H4 (cell line): ENCODE measurements at places on chromosomes 7 and 10. TPM values are rescaled to one million over a fixed set of nuclear protein-coding genes. Genes with fewer than 3 reads are reported as not detected.

GRCh38 chr10:96288151-96288621, 16.0 kb upstream of the DNTT start:
- DNase-seq = no peak

DNA sequence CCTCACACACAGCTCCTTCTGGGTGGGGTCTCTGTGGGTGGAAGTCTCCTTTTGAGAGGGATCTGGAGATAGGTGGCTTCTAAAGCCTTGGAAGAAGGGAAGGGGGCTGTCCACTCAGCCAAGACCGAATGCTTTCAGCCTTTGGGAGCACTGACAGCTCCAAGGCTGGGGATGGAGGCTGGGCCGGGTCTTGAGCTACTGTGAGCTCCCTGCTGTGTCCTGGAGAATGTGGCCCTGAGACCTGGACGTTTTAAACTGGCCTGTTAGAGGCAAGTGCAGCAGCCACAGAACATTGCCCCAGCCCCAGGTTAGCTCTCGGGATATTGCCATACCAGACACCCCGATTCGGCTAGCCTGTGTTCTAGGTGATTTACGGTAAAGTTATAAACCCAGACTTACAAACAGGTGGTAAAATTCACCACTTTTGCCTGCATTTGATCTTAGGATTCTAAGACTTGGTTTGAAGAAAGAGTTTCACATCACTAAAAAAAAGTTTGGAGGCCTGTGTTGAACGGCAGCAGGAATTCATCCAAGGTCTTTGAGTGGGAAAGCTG, 548.5 kb upstream of the FOXK1 start:
- no peak for DNase-seq

- no peak for DNase-seq
Observed at GRCh38 chr10:24009115-24009514, 199.8 kb upstream of the KIAA1217 start.

AS3MT gene
- not detected in 2 replicates for total RNA-seq

- DNase-seq = no peak
Observed at GRCh38 chr10:56035489-56035888, 325.6 kb downstream of the ZWINT start.

LAMB1 gene
- 128 and 140 TPM in 2 replicates for total RNA-seq

GRCh38 chr7:86833360-86833759, 189.7 kb downstream of the GRM3 start:
- DNase-seq = no peak

PLAU gene
- total RNA-seq = 149 and 153 TPM in 2 replicates

DNA sequence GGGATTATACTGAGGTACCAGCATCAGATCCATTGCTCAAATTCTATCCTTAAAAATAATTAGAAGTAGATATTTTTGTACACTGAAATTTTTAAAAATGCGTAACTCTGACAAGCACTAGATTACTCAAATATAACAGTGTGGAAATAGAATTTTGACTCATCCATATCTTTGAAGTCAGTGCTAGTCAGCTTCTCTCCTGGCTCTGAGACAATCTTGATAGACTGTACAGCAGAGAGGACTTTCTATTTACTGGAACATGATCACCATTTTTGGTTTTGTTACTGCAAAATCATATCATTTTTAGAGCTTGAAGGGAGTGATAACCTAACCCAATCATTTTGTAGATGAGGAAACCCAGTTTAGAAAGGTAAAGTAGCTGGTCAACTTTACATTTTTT, 195.0 kb downstream of the MTERF1 start:
- no peak for DNase-seq

- DNase-seq = no peak
Observed at GRCh38 chr7:24685708-24686107, 71.6 kb downstream of the GSDME start.

MAGI2 gene
- total RNA-seq = 1.1 and 1.8 TPM in 2 replicates

- peak; percentile 50 for DNase-seq
Observed at GRCh38 chr10:5089865-5090264, 4.3 kb upstream of the AKR1C3 start.

CYP2C19 gene
- total RNA-seq = not detected in 2 replicates

CACNB2 gene
- 0.62 and 1.2 TPM in 2 replicates for total RNA-seq

DNA sequence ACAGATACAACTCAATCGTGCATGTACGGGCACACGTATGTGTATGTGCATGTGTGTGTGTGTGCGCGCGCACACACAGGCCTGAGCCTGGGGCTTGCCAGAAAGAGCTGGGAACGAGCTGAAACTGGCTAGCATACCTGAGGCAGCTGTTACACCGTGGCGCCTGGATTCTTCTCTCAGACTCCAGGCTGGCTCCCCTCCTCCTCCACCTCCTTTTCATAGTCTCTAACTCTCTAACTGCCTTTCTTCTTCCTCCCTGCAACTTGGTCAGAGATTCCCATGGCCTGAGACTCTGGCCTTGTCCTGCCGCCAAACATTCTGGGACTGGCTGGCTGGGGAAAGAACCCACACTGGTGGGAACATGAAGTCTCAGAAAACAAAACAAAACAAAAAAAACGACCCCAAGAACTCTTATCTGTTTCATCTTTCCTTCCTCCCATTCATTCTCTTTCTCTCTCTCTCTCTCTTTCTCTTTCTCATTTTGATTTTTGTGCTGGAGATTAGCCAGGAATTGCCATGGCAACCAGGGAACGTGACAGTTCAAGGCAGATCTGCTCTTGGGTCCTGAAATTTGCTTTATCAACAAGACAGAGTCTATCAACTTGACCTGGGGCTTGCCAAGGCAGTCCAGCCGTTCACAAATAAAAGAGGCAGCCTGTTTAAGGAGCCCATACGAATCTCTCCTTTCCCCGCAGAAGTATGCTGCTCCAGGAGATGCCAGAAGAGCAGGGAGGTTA, 76.8 kb upstream of the SEM1 start:
- DNase-seq = no peak

DNA sequence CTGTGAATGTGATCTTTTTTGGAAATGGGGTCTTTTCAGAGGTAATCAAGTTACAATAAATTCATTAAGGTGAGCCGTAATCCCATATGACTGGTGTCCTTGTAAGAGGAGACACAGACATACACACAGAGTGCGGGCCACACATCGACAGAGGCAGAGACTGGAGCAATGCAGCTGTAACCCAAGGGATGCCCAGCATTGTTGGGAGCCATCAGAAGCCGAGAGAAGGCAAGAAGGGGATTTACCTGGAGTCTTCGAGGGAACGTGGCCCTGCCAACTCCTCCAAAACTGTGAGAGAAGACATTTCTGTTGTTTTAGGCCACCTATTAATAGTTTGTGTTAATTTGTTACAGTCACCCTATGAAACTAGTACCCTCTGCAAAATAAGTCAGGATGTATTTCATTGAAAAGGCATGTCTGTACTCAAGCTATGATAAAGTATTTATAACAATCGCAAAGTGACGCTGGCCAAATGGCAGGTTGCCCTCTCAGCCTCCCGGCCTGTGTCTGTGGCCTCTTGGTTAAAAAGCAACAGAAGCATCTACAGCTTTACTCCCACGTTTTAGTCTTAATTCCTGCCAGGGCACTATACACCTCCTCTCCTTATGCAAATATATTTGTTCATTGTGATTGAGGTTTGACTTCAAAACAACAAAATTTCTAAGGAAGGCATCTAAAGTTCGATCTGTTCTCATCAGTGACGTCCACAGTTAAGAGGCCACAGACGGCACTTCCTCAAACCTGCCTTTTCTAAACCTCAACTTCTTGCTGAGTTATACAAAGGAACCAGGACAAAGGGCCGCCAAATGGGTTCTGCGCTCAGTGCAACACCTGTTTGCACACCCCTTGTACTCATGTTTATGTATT, 46.8 kb downstream of the HIPK2 start:
- no peak for DNase-seq

- no peak for DNase-seq
Observed at GRCh38 chr7:88279323-88279722, 27.4 kb downstream of the STEAP4 start.

- no peak for DNase-seq
Observed at GRCh38 chr7:157292770-157293412, 43.9 kb upstream of the DNAJB6 start.

GRCh38 chr10:49292565-49293207, 6.3 kb upstream of the C10orf71 start:
- DNase-seq = no peak

GRCh38 chr7:1900847-1901246, 230.8 kb downstream of the ELFN1 start:
- no peak for DNase-seq

ATRNL1 gene
- total RNA-seq = 4.9 and 5.8 TPM in 2 replicates

DNA sequence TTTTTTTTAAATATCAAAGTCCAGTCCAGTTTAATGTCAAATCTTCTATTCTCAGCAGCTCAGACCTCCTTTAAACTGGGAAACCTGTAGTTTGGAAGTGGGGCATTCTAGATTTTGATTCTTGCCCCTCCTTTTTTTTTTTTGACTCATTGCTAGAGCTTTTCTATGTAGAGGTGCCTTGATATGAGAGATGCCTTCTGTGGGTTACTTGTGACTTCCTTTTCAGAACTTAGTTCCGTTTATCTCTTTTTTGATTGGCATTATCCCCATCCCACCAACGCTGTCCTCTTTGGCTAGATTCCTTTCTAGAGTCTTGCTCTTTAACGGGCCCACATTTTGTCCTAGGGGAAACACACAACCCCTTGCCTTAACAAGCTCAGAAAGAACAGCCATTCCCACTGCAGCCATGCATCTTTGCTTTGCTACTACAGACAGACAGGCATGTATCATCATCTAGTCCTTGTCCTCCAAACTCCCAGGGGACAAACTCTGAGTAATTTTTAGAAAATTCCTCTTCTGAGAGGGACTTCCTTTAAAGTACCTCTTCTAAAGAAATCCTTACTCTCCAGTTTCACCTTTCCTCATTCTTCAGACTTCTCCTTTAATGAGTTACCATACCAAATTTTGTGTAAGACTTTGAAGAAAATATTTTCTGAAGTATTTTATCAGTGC, 153.6 kb downstream of the PHF14 start:
- no peak for DNase-seq

GPER1 gene
- 0.97 and 1.5 TPM in 2 replicates for total RNA-seq
